Ascending aorta (tissue), 2 donors: ENCODE measurements at places on chromosomes 2 and 18. TPM values are rescaled to one million over a fixed set of nuclear protein-coding genes. Genes with fewer than 3 reads are reported as not detected.

The KCNG2 gene
- total RNA-seq: not detected

The FAP gene
- 16.7 TPM for total RNA-seq

- peak; percentile 73 for DNase-seq
These were observed 24.0 kb downstream of the ARMC9 start for GRCh38 chr2:231222318-231223000.

GRCh38 chr18:57798713-57799373 is 4.3 kb downstream of the ATP8B1 start:
- no peak for DNase-seq

The LRP1B gene
- total RNA-seq: not detected

The LOXL3 gene
- 19.8 TPM for total RNA-seq

DNA sequence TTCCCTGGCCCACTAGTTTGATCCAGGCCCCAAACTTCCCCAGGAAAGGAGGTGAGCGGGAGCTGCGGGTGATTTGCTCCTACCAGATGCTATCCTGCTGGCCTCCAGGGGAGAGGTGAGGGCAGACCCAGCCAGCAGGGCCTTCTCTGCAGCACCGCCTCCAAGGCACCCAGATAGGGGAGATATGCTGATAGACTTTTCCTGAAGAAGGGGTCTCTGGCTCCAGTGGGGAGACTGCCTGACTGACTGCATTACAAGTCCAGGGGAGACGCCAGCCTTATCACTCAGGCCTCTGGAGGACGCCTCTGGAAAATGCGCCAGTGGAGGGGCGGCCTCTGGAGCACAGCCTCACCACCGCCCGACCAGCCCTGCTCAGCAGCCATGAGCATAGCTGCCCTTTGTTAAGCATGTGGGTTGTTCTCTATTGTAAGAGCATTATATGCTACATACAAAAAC is 60.6 kb upstream of the SMAD7 start:
- peak; percentile 57 for DNase-seq

DNA sequence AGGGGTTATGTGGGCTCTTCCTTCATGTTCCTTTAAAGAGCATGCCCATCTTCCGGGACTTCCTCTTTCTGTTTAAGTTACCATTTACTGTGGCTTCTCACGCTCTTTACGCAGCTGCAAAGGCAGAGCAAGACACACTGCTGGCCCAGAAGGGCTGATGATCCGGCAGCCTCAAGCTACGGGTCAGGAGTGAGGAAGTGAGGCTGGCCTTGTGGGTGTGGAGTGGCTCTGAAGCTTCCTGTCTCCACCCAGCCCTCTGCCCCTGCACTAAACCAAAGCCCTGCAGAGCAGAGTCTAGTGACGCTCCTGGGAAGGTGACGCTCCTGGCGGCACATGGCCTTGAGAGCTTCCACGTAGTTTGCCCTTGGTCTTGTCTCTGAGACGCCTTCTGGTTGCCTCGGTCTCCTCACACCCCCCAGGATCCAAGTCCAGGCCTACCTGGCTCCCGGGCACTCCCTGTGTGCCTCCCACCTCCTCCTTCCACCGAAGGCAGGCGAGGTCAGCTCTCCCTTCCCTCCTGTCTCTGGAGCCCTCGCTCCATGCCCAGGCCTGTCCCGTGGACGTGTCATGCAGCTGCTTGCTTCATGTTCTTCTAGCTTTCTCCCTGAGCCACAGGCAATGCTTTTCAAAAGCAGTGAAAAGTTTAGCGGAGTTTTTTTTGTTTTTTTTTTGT is 50.3 kb downstream of the ARL4C start:
- DNase-seq: peak; percentile 67

DNA sequence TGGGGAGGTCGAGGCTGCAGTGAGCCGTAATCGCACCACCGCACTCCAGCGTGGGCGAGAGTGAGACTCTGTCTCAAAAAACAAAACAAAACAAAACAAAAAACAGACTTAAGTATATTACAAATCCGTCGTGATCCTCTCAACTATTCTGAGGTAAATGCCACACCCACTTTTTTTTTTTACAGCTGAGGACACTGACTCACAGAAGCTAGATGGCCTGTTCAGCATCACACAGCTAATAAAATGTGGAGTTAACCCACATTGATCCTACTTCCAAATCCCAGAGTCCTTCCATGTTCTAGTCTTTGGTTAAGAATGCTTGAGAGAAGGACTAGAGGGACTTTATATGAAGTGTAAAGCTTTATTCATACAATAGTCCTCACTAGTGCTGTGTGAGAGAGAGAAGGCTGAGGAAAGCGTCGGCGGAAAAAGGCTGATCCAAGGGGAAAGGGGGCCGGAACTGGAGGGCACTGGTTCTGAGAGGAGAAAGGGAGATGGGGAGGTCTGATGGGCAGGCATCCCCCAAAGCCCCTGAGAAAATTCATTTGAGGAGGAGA is 627 bp downstream of the RNF25 start:
- DNase-seq: no peak

The RBM43 gene
- 0.96 TPM for total RNA-seq

The CREG2 gene
- not detected for total RNA-seq

GRCh38 chr2:194363878-194364277 is 1293.1 kb upstream of the SLC39A10 start:
- DNase-seq: no peak

- no peak for DNase-seq
These were observed 217.0 kb downstream of the SPP2 start for GRCh38 chr2:234267534-234267933.

DNA sequence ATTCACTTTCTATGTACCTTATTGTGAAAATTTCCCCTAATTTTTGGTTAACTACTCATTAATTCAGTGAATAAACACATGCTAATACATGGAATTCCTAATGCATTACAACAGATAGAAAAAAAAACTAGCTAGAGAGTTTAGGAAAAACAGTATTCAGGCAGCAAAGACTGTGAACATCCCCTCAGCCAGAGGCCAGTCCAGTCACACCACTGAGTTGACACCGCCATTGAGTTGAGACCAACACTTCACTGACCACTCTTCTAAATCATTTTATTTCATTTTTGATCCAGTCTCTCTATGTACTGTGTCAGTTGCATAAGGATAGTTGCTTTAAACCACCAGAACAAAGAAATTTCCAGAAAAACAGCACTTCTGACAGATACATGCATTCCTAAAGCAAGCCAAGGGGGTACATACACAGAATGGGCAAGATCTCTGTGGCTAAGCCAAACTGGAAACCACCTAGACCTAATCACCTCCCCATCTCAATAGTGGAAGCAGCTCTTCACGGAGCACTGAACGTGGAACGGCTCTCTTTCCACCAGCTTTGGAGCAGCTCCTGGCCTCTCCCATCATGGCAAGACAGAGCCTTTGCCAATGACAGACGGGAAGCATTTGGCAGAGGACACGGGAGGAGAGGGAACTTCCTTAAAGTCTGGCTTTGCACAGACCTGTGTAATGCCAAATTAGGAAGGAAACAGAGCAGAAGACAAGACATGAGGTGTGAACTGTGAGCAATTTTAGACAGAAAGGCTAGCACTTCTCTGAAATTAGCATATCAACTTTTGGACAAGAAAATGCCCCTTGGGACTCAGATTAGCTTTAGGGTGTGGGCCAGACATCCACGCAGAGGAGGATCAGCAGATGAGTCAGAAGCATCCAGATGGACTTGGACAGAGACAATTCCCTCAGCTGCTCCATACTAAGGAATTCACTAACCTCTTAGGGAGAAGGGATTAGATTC is 36.4 kb downstream of the CACNB4 start:
- DNase-seq: no peak

DNA sequence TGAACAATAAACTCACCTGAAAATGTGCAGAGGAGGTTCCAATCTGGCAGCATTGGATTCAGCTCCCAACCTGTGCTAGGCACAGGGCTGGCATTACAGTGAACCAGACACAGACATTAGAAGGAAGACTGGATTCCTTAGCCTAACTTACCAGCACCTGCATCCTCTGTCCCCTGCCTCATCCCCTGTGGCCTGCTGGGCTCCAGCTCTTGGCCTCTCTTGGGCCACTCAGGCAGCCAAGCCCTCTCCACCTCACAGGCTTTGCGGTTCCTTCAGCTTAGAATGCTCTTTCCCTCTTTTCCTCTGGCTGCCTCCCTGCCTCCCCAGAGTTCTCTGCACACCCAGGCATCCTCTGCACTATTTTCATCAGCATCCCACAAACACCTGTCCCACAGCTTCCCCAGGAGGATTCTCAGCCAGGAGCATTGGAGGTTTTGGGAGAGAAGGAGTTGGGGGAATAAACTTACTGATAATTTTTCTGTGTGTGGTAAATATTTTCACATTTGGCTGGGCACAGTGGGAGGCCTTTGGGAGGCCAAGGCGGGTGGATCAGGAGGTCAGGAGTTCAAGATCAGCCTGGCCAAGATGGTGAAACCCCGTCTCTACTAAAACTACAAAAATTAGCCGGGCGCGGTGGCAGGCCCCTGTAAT is 132.0 kb downstream of the INHBB start:
- DNase-seq: no peak

- DNase-seq: no peak
These were observed 108.0 kb downstream of the ITGB1BP1 start for GRCh38 chr2:9315280-9315847.

DNA sequence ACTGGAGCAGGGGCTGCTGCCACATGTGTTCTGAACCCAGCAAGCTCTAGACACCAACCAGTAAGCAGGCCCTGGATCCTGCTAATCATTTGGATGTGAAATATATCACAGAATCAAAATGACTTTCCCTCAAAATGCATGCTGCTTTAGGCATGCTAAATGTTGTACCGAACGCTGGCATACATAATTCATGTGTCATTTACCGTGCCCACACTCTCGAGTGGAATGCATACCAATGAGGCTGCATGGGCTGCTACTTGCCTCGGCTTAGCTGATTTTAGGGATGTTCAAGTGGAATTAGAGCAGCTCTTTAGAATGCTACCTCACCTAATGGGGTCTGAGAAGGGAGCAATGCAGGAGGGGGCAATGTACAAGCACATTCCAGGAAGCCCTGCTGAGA is 509.6 kb upstream of the RAB6C start:
- no peak for DNase-seq

- DNase-seq: no peak
These were observed 2.2 kb upstream of the EHD3 start for GRCh38 chr2:31231571-31232302.

DNA sequence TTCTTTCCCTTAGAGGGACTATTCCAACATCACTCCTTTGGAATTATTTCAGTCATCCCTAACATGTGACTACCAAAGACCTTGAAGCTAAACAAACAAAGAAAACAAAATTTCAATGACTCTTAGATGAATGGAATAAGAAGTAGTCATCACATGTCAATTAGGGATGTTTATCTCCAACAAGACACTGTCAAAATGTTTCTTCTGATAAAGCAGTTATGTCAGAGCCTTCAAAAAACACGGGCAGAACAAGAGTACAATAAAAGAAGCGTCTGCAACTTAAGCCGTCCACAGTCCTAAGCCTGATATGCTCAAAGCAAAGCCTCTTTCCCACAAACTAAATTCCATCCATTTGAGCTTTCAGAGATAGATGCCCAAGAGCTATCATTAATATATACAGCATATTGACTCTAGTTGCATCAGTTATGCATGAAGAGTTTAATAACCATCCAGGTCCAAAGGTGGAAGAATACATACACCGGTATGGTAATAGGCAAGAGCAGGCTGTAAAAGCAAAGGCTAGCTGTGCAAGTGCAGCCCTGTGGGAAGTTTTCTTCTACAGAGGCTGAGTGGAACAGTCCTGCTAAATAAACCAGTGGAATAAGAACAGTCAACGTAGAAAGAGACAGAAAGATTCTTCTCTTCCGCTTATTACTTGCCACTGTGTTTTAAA is 98.1 kb downstream of the ICA1L start:
- DNase-seq: no peak

The SERPINB10 gene
- total RNA-seq: not detected

The NFATC1 gene
- total RNA-seq: 64.1 TPM

The IL36B gene
- not detected for total RNA-seq

GRCh38 chr2:217887841-217888701 is 114.7 kb downstream of the TNS1 start:
- no peak for DNase-seq

The TMEFF2 gene
- not detected for total RNA-seq

The PLGLB1 gene
- total RNA-seq: not detected

DNA sequence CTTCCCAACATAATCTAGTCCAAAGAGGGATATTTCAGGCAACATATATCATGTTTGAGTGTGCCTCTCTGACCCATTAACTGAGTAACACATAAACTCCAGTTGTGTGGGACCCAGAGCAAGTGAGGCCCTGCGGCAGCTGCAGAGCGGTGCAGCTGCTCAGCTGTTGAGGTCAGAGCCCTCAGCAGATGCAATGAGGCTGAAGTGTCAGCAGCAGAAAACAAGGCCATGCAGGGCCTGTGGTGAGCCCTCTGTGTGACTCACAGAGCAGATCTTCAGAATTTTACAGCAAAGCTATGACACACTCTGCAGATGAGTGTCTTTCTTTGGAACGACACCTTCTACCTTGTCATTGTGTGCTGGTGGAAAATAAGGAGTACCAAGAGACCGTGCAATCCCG is 168.5 kb downstream of the CBLN2 start:
- no peak for DNase-seq

DNA sequence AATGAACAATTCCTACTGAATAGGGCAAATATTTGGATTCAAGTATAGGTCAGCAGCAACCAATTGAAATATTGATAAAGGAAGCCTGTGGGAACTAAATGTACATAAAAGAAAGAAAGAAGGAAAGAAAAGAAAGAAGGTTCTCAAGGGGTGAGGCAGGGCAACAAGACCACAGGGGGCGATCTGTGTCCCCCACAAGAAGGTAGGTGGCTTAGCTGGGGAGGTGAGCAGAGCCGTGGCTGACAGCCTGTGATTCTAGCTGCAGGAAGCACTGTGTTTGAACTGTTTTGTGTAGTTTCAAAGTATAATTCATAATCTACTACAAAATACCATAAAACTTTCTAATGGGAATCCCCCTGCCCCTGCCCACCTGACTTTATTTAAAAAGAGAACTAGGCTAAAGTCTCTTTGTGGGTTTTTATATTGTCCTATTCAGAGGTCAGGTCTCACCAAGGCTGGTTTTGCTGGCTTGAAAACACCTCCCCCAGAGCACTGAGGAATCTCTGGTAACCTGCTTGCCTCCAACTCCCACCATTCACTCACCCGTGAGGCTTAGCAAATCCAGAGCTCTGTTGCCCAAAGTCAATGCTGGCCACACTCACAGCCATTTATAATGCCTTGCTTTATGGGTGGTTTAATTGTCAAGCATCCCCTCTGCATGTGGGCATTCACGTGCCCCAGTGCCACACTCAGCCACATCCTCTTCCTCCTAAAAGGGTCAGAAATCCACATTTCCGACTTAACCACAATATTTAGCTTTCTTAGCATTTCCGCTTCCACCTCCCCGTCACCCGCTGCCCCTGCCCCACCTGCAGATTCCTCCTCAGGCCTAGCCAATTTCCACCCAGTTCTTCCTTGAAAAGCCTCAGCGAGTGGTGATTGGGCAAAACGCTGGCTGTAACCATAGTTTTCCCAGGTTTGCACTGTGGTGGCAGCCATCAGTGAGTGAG is 36.4 kb upstream of the LMAN1 start:
- DNase-seq: no peak
